ENCODE measurements at places on chromosomes 5 and 9.

GRCh38 chr9:123115146-123115913 lies 81.9 kb downstream of the GPR21 start:
- no peak for DNase-seq

DNA sequence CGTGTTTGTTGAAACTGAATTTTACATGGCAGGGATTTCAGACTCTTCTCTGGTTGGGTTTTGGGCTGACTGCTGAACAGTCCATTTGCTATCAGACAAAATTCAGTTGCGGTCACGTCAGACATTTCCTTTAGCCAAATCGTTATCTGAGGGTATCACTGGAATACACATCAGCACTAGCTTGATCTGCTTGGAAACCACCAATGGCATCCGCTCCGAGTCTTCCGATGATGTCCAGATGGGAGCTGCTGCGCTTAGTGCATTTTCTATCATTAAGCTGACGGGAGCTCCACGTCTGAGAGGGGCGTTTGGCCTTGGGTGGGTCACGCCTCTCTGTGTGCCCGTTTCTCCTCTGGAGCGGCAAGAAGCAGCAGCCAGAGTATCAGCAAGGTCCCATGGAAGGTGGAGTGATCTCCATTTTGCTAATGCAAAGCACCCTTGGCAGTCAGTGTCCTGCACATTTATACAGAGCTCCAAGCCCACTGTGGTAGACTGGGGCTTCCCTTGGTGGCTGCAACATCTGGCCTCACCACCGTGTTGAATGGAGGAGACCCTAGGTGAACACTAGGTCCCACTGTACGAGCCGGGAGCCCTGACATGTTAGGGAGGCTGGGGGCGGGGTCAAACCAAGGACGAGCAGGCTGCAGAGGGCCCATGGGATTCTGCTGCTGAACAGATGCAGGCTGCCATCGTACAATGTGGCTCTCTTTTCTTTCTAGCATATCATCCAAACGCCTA lies 134.6 kb upstream of the PHYKPL start:
- no peak for DNase-seq

- no peak for DNase-seq
Observed at GRCh38 chr5:163459462-163459818, 462 bp downstream of the NUDCD2 start.

GRCh38 chr5:164289526-164289925 lies 784.1 kb downstream of the MAT2B start:
- no peak for DNase-seq

GRCh38 chr5:143501310-143502044 lies 98.0 kb upstream of the NR3C1 start:
- no peak for DNase-seq

DNA sequence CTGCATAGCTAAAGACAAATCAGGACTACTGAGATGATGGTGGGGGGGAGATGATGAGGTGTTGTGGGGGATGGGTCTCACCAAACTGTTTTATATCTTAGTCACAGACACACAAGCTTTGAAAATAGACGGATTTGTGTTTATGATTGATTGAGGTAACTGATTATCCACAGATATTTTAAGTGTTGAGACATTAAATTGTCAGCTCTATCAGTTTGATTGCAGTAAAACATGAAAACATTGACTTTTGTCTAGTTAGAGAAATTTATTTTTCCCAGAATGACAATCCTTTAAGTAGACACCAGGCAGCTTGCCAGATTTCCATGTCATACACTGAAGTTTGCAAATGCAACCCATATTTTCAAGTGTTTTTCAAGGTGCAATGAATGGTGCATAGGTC lies 149.8 kb downstream of the NR2F1-AS1 start:
- no peak for DNase-seq

DNA sequence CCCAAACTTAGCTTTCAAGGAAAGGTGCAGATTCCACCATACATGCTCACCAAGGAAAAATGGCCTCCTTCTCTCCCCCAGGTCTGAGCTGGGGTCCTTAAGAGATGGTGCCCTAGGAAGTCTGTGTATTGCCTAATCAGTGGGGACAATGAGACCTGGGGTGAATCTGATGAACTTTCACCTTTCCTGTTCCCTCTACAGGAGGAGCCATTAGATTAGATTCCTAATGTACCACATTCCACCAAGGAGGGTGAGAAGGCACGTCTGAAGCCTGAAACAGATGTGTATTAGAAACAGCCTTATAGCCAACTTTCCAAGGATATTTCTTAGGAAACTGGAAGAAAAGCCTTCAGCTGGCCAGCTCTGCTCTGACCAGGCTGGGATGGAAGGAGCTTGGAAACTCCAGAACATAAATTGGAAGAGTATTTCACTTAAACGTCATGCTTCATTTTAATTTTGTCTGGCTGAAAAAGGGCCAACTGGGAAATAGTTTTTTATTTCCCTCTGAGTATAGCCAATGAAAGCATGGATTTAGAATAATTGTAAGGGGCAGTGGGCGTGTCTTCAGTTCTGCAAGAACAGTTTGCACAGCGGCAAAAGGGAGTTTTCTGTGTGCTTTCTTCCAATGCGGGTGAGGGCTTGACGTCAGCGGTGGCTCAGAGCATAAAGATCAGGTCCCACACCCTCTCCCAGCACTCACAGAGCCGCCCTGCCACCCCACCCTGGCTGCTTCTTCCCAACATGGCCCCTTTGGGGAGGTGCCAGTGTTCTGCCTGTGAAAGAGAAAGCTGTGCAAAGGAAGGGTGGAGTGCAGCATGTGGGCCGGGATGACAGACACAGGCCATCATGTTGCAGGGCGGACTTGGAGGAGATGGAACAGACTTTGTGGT lies 210.9 kb downstream of the ESM1 start:
- DNase-seq = no peak

DNA sequence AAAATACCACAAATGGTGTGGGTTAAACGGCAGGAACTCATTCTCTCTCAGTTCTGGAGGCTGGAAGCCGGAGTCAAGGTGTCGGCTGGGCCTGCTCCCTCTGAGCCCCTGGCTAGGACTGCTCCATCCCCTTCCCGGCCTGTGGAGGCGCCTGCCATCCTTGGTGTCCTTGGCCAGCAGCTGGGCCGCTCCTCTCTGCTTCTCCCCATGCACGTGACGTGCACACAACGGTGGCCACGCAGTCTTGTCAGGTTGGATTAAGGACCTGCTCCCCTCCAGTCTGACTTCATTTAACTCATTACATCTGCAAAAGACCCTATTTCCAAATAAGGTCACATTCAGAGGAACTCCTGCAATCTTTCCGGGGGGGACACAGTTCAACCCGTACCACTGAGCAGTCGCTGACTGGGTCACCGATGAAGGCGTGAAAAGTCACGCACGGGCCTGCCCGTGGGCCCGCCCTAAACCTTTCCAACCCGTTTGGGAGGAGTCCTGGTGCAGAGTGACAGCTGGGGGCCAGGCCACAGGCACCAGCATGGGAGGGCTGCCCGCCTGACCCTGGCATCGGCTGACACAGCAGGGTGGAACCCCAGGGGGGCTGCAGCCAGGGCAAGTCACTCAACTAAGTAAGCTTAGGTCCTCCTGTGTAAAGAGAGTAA lies 135.2 kb downstream of the COL23A1 start:
- DNase-seq = no peak

DNA sequence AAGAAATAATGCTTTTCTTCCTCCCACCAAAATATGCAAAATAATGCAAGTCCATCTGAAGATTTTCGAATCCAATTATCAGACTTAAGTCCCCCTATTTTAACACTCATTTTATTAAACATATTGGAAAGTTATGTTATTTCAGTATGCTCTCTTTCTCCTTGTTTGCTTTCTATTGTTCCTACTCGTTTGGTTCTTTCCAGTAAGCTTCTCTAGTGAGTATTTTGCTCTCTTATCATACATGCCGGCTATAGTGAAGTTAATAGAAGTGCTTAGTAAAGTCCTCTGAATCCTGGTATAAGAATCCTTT lies 517 bp downstream of the ALDH1A1 start:
- DNase-seq = no peak

- no peak for DNase-seq
Observed at GRCh38 chr5:10699281-10699874, 61.7 kb downstream of the DAP start.

DNA sequence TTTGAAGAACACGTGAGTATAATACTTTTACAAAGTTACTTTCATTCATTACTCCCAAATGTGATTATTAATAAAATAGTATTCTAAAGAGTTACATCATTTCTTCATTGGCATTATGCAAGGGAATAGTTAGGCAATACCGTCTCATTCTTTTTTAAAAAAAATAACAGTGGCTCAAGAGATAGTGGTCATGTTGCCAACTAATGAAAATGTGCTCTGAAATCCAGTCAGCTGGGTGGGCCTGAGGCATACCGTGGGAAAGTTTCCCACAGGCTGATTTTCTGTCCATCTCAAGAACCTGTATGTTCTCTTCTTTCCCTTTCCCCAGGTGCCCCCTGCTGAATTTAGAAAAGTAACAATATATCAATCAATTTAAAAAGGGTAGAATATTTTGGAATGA lies 40.8 kb upstream of the ROPN1L start:
- no peak for DNase-seq

GRCh38 chr5:100803397-100803796 lies 99.7 kb downstream of the ST8SIA4 start:
- DNase-seq = no peak

DNA sequence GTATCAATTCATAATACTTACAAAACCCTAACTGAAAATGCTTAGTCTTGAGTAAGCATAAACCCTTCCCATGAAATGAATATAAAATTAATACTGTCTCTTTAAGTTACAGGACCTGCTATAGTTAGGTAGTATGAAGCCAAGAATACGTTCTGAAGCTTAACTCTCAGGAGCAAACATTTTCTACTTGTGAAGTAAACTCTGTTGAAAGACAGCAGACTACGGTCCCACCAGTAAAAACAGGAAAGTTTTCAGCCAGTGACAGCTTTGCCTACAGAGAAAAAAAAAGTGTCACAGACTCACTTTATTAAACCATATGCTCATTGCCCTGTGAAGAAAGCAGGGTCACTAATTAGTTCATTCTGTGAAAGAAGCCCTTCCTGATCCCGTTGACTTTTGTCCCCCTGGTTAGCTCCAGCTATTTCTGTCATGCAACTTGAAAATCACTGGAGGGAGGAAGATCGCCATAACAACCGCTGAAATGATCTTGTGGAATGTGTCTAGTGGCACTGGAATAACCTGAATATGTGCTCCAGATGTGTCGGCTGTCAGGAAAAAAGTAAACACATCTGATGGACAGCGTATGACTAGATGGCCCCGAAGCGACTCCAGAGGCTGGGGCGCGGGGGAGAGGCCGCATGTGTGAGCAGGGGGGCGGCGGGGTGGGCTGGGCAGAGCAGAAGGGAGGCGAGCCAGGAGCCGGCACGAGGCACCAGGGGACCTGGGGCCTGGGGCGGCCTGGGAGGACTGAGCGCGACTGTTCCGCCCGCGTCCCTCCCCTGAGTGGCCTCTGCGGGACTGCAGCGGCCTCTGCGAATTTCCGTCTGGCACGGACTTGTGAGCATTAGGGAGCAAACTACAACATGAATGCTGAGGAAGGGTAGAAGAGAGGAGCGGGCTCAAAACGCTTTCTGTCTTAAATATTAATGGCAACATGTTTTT lies 41.9 kb downstream of the BNC2 start:
- DNase-seq = no peak

GRCh38 chr9:27339661-27340284 lies 42.8 kb upstream of the EQTN start:
- DNase-seq = no peak

DNA sequence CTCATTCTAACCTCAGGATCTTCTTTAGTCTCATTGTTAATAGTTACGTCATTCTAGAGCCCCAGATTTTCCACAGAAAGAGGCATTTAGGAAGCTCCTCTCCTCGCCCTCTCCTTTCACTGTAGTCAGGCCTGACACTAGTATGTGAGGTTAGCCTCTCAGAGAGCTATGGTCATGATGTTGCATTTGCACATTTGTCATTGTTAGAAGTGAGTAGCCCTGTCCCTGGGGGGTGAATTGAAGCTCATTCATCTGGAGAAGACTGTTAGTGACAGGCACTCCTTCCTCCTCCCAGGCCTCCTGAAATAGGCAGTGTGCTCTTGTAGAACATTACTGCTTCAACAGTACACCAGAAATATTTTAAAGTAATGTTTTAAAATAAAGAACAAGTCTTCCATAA lies 26.6 kb upstream of the LRRTM2 start:
- DNase-seq = no peak

DNA sequence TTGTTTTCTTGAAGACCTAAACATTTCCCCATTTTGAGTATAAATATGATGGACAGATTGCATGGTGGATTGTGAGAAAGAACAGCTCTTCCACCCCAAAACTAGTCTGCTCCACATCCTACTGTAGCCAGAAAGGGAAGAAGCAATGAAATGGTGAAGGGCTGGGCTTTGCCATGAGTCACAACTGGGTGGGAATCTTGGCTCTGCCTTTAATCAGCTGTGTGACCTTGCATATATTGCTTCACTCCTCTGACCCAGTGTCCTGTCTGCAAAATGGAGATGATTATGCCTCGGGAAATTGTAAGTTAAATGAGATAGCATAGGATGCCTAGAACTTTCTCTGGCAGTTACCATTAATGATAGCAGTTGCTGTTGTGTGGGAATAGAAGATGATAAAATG lies 101.9 kb downstream of the PDE8B start:
- no peak for DNase-seq

- no peak for DNase-seq
Observed at GRCh38 chr9:135501261-135502167, 1.0 kb downstream of the MRPS2 start.

DNA sequence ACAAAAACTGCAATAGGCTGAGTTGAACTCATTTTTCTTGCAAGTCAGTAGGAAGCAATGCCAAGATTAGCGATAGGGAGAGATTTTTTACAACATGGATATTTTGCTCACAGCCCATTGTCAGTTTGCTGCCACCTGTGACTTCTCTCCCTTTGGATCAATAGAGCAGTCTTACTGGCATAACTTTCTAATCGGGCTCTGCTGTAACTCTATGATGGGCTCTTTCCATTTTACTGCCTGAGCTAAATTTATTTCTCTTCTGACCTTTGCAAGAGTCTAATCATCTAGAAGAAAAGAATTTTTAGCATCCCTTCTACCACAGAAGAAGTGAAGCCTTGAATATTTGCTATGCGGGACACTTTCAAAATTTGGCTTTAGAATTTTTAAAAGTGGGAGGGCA lies 53.6 kb upstream of the SGCD start:
- DNase-seq = no peak

GRCh38 chr9:121298016-121298538 lies 30.1 kb downstream of the GSN start:
- no peak for DNase-seq

GRCh38 chr5:142087920-142088679 lies 20.5 kb upstream of the NDFIP1 start:
- no peak for DNase-seq

DNA sequence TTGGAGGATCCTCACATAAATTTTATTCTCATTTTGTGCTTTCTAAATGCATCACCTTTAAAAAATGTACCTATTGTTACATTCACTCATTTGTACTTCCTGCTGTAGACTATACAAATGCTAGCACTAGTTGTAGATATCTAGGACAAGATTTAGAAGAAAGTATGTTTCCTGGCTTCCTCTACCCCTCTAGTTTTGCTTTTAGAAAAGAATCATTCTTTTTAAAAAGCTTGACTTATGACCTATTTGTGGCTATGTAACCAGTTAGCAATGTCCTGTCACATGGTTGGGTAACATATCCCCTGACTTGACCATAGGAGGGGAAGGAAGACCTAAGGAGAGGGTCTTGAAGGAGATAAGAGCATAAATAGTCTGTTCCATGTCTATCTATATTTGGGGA lies 13.3 kb downstream of the CAMK4 start:
- no peak for DNase-seq

- no peak for DNase-seq
Observed at GRCh38 chr5:14263699-14264098, 120.6 kb downstream of the TRIO start.
